ENCODE measurements at places on chromosomes 4 and X.

GRCh38 chr4:185005219-185005819 is 13.0 kb upstream of the HELT start:
- DNase-seq: peak; percentile 84

DNA sequence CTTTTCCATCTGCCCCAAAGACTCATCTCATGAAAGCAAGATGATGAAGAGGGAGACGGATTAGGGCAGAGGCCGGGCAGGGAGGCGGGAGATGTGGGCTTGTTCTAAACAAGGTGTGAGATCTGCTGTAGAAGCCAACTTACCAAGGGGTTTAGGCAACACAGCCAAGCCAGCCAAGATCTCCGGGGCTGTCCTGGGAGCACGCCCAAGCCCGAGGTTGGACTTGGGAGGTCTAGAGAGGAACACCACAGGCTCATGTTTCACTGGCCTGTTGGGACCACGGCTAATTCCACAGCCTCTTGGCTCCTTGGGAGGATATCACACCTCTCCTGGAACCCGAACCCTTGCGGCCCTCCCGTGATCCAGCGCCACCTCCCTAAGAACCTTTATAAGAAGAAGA is 171.4 kb downstream of the CRLF2 start:
- DNase-seq: no peak

GRCh38 chr4:33060674-33061542 is 2340.7 kb downstream of the PCDH7 start:
- peak; percentile 62 for DNase-seq

- DNase-seq: no peak
Measured at GRCh38 chr4:123596805-123597204, 200.2 kb downstream of the SPRY1 start.

GRCh38 chr4:127781300-127782024 is 660 bp upstream of the HSPA4L start:
- DNase-seq: peak; percentile 48

DNA sequence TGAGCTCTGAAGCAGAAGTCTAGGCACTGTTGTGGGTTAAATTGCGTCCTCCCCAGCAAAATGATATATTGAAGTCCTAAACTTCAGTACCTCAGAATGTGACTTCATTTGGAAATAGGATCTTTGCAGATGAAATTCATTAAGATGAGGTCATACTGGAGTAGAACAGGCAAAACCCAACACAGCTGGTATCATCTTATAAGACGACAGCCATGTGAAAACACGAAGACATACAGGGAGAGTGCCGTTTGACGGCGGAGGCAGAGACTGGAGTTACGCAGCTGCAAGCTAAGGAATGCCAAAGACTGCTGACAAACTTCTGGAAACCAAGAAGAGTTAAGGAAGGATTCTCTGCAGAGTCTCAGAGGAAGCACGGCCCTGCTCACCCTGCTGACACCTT is 241.5 kb downstream of the MAML3 start:
- DNase-seq: no peak

DNA sequence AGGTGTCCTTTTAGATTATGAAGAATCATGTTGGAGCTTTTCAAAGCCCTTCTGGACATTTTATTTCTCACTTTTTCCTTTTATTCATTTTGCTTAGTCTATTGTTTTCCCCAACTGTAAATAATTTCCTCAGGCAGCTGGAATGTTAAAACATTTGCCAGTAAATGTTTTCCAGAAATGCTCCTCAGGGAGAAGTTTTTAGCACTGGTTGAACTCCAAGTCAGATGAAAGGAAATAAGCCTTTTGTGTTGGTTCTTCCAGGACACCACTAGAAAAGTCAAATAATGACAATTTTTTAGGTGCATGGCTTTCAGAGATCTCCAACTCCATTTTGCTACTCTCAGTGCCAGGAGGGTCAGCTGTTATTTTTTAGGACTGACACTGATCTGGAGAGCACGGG is 127.9 kb downstream of the IL13RA2 start:
- no peak for DNase-seq

- no peak for DNase-seq
Measured at GRCh38 chr4:96775501-96775900, 935.6 kb downstream of the PDHA2 start.

- DNase-seq: peak; percentile 41
Measured at GRCh38 chrX:133859860-133860259, 125.5 kb downstream of the GPC3 start.

DNA sequence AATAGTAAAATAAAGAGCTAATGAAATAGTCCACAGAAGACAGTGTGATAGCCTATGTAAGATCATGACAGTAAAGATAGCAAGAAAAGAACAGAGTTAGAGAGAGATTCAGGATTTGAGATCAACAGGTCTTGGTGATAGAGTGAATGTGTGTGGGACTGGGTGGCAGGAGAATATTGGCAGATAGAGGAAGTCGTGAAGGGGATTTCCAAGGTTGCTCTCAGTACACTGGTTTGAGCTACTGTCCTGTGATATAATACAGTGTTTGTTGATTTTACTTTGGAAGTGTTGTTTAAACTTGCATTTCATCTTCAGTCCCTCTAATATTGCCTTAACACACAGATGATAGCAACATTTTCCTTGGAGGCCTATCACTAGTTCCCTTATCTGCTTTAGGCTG is 44.1 kb downstream of the DTHD1 start:
- no peak for DNase-seq

DNA sequence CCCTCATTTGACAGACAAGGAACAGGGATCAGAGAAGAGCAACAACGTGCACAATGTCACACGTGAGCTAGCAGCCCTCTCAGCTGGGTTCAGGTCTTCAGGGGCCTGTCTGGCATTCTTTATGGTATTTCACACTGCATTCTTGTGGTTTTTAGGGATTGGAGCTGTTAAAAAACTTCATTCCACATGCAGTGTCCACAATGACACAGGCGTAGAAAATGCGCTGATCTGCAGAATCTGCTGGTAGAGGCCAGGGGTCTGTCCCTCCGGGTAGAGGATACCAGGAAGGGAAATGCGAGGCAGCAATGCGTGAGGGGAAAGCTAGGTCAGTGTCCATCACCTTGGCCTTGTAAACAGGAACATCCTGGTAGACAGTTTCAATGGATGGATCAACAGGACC is 36.6 kb downstream of the MAP7D3 start:
- no peak for DNase-seq

DNA sequence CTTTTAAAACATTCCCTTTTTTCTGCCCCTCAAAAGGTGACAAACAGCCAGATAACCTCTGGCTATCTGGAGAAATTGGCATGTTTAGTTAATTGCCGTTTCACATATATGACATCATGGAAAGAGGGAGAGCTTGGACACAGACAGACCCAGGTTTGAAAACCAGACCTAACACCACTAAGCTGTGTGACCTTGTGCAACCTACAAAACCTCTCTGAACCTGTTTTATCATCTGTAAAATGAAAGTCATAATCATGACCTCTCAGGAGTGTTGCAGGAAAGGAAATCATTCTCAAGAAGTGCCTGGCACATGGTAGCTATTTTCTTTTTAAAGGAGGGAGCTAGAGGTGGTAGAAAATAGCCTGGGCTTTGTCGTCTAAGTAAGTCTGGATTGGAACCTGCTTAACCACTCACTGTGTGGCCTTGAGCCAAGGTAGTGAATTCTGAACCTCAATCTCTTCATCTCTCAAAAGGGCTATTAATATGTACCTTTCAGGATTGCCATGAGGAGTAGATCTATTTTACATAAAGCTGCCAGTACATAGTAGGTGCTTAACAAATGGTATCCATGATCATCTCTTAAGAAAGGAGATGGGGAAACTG is 363.5 kb downstream of the BCOR start:
- no peak for DNase-seq

All from tibial artery (tissue), 4 donors.